Amniotic epithelial cell (primary cell): ENCODE measurements at places on chromosomes 16 and 17.

DNA sequence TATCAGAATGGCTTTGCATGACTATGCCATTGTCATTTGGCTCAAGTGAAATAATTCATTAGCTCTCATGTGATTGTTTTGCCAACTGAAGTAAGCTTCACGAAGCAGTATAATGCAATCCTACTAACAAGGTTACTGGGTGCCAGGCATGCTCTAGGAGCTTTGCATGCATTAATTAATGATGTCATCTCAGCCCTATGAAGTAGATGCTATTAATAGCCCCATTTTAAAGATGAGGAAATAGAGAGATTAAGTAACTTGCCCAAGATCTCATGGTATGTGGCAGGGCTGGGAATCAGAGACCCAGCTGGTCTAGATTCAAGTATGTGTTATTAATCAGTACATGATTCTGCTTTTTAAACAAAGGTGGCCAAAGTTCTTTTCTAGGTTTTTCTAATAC lies 14.1 kb downstream of the KRT39 start:
- peak; percentile 89 for DNase-seq

DNA sequence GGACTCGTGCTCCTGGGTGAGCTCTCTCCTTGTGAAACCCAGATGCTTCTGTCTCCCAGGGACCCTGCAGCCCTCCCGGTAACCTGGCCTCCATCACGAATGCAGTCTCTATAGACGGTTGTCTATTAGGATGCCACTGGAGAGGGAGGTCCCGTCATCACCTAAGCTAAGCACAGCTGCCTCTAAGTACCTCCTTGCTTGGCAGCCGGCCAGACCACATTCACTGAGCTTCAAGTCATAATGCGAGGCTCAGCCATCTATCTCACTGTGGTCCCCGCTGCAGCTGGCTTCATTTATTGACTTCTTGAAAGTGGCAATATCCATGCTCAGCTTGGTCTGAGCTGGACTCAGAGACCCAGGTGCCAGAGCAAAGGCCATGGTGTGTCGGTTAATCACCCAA lies 74.5 kb upstream of the HSBP1 start:
- DNase-seq: no peak

GRCh38 chr17:18229771-18230170 lies 4.3 kb downstream of the LLGL1 start:
- no peak for DNase-seq

DNA sequence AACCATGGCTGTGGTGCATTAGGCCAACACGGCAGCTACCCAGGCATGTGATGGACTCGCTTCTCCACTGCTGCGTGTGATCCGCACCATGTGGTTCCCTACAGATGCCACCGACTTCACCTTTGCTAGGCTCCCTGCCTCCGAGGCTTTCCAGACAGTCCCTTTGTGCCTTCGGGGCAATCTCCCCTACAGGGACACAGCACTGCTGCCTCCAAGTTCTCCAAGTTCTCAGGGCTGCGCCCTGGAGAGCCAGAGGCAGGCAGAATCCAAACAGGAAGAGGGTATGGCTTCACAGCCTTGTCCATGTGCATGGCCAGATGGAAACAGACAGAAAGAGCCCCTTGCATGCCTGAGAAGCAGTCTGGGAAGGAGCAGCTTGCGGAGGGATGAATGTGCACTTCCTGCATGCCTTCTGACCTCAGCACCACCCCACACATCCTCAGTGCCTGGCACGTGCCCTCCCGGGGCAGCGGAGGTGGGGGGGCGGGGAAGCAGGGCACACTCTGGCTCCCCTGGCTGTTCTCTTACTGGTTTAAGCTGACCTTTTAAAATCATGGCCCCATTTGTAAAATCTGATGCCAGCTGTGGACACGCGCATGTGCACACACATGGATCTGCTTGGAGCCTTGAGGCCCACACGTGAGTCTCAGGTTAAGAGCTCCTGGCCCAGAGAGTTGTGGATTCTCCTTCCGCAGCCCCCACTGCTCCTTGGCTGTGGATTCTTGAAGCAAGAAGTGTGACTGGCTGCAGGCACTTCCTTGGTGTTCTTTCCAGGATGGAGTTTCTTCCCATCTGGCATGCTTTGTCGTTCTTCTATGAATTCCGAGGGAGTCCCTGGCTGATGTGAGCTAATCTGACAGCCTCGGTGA lies 55.3 kb upstream of the MTSS2 start:
- peak; percentile 92 for DNase-seq

DNA sequence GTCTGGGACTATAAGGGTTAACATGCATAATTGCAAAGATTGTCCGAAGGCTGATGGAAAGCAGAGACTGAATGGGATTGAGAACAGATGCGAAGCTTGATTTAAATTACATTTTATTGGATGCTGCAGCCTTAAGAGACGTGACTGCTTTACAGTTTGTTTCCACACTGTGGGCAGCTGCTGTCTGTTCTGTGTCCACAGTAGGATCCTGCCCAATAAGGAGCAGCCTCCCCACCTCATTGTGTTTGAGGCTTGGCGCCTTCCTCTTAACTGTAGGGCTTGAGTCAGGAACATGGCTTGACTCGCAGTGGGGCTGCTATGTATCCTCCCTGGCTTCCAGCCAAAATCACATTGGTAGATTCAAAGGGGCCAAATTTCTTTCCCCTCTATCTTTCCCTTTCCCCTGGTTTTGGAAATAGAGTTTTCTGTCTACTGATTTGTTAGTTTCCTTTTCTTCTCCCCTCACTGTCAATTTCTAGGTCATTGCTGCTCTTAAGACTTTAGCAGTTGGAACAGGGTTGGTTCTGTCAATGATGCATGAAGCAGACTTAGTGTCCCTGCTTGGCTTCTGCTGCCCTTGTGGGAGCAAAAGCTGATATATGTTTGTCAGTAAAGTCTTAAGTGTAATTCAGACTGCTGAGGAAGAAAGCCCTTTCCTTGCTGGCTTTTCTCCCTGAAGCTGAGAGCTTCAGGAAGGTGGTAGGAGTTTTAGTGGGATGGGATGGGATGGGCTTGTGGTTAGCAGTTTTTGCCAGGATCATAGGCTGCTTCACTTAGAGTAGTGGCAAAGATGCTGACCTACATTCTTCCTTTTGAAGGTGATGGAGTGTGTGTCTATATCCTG lies 5.0 kb upstream of the RARA start:
- DNase-seq: peak; percentile 96

GRCh38 chr16:58099956-58100300 lies 29.3 kb downstream of the CFAP20 start:
- DNase-seq: no peak

DNA sequence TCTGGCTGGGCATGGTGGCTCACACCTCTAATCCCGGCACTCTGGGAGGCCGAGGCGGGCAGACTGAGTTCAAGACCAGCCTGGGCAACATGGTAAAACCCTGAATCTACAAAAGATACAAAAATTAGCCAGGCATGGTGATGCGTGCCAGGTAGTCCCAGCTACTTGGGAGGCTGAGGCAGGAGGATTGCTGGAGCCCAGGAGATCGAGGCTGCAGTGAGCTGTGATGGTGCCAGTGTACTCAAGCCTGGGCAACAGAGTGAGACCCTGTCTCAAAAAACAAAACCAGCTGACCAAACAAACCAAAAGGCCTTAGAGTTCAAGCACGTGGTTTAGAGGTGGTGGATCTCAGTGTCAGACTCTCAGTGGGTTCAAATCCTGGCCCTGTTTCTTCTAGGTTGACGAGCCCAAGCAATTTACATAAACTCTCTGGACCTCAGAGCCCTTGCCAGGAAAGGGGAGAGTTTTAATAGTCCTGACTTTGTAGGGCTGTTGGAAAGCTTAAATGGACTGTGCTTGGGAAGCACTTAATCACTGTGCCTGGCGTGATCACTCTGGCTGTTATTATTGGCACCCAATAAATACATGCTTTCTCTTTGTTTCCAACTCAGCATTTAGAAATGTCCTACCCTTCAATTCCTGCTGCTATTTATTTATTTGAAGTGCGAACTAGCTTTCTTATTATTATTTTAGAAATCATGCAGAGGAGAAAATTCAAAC lies 44.7 kb downstream of the ABCC1 start:
- no peak for DNase-seq

- DNase-seq: peak; percentile 47
Measured at GRCh38 chr16:77169650-77170236, 21.2 kb upstream of the MON1B start.

DNA sequence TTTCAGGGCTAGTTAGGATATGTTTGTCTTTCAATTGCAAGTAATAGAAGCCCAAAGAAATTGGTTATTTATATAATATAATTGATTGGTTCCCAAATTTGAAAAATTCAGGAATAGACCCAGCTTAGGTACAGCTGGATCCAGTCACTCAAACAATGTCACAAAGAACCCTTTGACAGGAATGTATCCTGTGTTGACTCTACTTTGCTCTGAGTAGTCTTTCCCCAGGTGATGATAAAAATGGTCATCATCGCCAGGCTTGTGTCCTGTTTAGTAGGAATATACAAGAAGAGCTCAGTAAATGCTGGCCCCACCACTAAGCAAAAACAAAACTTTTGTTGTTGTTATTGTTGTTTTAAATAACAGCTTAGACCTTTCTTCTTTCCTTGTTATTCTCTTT lies 35.0 kb downstream of the MAPT start:
- DNase-seq: no peak

GRCh38 chr16:55502801-55503366 lies 6.0 kb upstream of the LPCAT2 start:
- DNase-seq: peak; percentile 97

GRCh38 chr17:28334666-28335200 lies 539 bp downstream of the IFT20 start:
- DNase-seq: peak; percentile 71
